ENCODE measurements at places on chromosomes 3 and 15. TPM values are rescaled to one million over a fixed set of nuclear protein-coding genes. Genes with fewer than 3 reads are reported as not detected.

- DNase-seq = no peak
Observed at GRCh38 chr3:194327218-194328052, 23.7 kb downstream of the CPN2 start.

- DNase-seq = no peak
Observed at GRCh38 chr15:63672369-63672768, 75.2 kb downstream of the FBXL22 start.

- DNase-seq = no peak
Observed at GRCh38 chr3:125634336-125634950, 39.1 kb upstream of the OSBPL11 start.

- DNase-seq = no peak
Observed at GRCh38 chr3:47398228-47398627, 17.4 kb downstream of the PTPN23 start.

DNA sequence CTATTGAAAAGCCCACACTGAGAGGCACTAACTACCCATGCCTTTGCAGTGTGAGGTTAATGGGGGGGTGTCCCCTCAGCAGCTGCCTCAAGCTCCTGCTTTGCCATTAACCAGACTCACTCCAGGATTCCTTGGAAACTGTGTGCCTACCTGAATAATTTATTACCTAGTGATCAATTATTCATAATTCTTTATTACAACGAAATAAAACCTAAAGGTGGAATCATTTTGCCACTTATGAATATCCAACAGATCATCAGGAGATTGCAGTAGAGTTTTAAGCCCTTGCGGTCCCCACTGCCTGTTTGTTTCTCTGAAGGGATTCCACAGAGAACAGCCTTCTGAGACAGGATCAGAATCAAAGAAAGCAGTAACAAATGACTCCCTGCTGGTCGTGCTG is 23.3 kb downstream of the NEK11 start:
- no peak for DNase-seq

DNA sequence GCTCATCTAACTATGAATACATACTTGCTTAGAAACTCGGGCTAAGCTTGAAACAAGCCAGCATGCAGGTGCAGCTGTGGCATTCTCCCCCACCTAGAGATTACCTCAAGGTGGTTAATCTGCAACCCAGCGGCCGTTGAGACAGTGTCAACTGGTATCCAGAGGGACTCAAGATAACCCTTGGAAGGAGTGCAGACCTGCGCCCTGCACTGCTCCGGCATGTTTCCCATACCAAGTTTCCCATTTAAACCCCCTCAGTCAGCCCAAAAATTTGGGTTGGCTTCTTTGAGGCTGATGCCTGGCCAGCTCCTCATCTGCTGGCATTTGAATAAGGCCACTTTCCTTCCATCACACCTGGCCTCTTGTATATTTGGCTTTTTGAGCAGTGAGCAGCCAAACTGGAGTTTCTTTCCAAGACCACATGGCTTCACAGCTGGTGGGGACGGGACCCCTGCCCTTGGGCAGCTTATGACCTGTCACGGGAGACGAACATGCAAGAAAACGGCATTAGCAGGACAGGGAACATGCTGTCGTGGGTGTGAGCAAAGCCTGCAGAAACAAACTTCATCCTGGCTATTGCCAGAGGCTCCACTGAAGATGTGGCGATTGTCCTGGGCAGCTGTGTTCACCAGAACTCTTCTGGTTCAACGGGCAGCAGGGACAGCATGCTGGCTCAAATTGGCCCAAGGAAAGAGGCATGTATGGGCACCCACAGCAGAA is 98.2 kb downstream of the PLXNA1 start:
- no peak for DNase-seq

DNA sequence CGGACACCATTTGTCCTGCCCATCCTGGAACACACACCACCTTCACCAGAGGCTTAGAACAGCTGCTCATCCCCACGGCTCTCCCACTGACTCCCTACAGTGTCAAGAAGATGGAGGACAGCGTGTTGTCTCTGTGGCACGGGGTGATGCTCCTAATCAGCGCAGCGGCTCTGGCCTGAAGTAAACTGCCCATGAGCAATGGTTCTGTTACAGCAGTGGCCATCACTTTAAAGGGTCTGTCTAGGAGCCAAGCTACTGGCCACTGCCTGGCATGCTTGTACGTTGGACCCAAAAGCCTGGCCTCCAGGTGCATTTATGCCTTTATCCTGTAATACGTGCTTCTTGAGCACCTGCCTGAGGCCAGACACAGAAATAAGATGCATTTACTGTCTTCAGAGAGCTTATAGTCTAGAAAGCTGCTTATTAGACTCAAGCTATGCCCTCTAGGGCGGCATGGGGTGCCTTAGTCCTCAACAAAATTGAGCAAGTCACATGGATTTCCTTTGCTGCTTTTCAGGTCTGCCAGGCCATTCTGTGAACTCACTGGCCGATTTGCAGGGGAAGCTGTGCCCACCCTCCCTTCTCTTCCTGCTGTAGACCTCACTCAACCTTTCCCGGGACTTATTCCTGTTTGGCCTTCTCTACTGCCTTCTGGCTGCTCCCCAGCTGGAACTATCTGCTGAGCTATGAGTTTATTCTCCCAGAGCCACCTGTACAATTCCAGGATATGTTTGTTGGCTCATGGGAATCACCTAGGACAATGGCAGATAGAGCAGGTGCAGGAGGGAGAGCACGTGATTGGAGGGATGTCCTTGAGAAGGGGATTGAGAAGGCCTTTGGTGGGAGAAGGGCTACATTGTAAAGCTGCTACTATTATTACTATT is 51.9 kb downstream of the STARD5 start:
- DNase-seq = no peak

- DNase-seq = no peak
Observed at GRCh38 chr3:195537995-195538394, 5.1 kb downstream of the PPP1R2 start.

DNA sequence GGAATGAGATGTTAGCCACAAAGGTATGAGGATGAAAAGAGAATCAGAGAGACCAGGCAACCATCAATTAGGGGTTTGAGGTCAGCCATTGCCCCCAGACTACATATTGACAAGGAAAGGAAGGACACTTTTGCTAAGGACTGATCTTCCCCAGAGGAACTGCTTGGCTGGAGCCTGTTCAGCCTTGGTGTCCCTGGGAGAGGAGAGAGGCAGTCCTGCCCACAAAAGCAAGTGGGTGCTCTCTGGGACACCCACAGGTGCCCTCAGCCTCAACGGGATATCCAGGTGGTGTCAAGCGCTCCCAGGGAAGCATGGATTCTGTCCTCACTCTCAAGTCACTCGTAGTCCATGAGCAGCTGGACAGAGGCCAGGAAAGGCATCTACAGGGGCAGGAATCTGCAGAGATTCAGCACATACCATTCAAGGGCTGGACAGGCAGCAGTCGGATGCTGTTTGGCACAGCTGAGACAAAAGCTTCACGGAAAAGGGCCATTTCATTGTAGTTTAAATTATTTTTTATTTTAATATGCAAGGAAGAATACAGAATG is 166.2 kb downstream of the UACA start:
- DNase-seq = peak; percentile 43

- peak; percentile 24 for DNase-seq
Observed at GRCh38 chr3:72745146-72745999, 102.9 kb downstream of the SHQ1 start.

DNA sequence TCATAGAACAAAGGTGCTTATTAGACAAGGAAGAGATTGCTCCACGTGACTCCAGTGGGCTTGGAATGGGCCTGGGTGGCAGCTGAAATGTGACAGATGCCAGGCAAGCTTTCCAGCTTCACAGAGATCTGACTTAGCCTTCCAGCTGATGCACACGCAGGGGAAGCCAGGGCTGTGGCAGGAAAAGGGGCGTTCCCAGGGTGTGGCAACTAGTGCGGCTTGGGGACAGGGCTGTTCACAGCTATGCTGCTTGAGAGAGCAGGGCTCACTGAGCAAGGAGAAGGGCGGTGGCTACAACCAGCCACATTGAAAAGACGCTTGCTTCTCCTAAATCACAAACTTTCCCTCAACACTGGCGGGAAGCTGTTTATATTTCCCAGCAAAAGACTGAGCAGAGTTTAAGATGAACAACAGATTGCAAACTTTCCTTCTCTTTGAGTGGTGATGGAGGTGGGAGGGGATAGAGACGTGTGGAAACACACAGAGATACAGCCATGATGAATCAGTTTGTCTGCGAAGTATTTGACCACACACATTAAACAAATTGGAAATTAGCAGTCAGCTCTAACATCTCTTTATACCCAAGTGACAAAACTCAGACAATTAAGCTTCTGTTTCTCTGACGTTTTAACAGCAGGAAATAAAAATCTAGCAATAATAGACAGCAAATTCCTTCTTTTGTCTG is 127.5 kb downstream of the BDH1 start:
- DNase-seq = no peak

DNA sequence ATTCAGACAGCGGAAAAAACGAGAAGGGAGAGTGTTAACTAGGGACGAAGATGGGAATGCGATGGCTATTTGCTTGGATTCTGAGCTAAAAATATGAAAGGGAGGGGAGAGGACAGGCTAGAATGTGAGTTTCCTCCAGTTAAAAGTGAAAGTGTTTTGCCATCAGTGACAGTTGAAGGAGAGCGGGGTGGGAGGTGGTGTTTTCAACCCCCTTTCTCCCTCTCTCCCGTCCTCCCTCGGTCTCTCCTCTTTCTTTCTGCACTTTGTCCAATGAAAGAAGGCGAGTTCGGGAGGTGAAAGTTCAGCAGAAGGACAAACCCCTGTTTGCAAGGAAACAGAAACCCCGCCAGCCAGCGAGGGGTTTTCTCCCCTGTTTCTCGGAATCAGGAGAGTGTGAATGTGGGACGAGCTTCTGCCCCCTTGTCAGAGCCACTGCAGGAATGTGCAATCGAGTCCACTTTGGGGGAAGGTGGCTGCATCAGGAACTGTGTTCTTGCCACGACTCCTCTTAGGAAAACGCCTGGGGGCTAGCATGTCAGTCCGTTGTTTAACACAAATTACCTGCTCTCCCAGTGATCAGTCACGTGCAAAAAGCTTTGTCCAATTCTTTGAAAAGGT is 975 bp upstream of the FOXP1 start:
- peak; percentile 78 for DNase-seq

DNA sequence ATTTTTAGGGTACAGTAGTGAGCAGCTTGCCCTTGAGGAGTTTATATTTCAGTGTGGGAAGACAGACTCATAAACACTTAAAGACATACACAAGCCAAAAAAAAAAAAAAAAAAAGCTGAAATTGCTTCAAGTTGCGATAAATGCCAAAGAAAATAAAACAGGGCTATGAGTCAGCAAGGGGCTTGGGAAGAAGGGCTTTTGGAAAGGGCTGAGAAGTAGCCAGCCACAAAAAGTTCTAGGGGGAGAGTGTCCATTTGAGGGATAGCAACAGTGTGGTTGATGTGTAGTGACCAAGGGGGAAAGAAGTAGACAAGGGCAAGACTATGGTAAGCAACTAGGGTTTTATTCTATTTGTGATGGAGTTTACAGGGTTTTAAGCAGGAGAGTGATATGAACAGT is 185.5 kb downstream of the ADAMTS9 start:
- no peak for DNase-seq

DNA sequence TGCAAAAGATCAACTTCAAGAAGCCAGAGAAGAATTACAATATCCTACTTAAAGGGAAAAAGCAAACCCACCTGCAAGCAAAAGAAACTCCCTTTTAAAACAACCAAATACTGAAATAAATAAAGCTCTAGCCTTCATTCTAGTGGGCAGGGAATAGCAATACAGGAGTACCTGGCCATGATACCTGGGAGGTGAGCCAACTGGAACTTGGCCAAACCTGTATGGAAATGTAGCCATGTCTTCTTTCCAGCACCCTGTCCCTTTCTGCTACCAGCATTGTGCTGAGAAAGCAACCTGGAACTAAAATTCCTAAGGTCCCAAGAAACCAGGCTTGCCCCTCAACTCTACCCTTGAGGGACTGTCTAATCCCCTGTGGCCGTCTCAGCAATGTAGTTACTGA is 530.0 kb downstream of the EPHB1 start:
- no peak for DNase-seq

DNA sequence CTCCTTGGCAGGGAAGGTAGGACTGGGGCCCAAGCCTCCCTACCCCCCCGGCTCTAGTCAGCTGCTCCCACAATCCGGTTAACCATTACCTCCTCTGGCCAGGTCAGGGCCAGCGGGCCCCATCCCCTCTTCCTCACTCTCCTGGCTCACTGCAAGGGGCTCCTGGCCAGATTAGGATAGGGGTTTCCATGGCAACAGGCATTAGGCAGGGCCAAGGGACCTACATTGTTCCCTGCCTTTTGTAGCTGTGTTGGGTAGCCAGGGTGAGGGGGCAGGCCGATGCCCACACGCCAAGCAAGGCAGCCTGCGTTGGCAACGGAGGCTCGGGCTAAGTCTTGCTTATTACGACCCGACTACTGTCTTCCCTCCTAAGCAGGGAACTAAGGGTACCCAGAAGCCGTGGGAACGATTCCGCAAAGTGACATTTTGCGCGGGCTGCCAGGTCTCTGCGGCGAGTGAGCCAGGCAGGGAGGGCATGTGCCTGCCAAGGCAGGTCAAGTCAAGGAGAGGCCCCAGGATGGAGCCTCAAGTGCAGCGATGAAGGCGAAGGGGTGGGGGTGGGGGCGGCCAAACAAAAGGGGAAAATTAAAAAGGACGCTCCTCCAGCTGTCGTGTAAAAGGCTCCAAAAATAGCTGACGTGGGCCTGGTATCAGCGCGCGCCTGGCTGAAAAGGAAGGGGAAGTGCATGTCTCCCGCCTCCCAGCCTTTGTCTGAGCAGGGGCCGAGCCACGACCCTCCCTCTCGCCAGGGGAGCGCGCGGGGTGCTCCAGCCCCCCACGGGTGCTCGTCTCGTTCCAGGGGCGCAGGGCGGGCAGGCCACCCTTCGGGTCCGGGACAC is 919 bp downstream of the IDH2 start:
- no peak for DNase-seq

DNA sequence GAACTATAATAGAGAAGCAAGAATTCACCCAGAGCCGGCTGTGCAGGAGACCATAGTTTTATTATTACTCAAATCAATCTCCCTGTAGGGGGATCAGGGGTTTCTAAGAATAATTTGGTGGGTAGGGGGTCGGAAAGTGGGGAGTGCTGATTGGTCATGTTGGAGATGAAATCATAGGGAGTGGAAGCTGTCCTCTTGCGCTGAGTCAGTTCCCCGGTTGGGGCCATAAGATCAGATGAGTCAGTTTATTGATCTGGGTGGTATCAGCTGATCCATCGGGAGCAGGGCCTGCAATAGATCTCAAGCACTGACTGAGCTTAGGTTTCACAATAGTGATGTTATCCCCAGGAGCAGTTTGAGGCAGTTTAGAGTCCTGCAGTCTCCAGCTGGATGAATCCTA is 97.0 kb upstream of the SNRPN start:
- no peak for DNase-seq

Gene TUSC7
- not detected for total RNA-seq

Gene OR5K2
- not detected for total RNA-seq

Gene CSPG4
- total RNA-seq = 0.19 TPM

Gene SLCO3A1
- total RNA-seq = 104 TPM

Gene GATM
- 17.8 TPM for total RNA-seq

Gene FRMD4B
- 38.7 TPM for total RNA-seq

Gene RLBP1
- not detected for total RNA-seq

Gene KCNMB2
- total RNA-seq = 1.1 TPM

Gene ZNF80
- not detected for total RNA-seq

All from type B pancreatic cell (in vitro differentiated cells).